ENCODE measurements at places on chromosomes 3 and 15.

- no peak for DNase-seq
Measured at GRCh38 chr15:48425051-48425450, 93.8 kb downstream of the DUT start.

GRCh38 chr3:158166223-158166622 is 56.3 kb downstream of the RSRC1 start:
- no peak for DNase-seq

DNA sequence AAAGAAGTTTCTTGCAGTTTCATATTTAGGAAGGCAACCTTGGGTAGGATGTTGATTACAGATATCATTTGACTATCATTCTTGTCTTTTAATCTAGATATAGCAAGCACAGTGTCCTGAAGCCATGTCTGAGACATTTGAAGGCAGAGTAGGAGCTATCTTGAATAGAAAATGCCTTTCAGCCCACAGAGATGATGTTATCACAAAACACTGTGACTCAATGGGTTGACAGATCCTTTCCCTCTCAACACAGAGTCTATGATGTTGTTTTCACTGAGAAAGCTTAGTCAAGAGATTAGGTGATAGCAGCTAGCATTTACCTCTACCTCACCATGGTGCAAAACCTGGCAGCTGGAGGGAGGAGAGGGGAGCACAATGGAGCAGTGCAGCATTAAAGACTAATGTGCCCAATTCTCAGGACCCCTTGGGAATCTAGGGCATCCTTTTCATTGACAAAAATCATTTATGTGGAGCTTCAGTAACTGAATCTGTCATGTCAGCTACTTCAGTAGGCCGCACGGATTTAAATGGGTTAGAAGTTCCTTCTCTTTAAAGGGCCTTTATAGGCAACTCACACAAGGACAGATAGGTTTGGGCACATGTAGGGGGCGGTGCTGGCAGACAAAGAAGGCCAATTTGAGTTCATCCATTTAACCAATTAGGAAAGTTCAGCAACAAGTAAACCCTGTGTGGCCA is 121.8 kb downstream of the AGBL1 start:
- no peak for DNase-seq

GRCh38 chr3:37163262-37164015 is 10.9 kb downstream of the LRRFIP2 start:
- peak; percentile 27 for DNase-seq

DNA sequence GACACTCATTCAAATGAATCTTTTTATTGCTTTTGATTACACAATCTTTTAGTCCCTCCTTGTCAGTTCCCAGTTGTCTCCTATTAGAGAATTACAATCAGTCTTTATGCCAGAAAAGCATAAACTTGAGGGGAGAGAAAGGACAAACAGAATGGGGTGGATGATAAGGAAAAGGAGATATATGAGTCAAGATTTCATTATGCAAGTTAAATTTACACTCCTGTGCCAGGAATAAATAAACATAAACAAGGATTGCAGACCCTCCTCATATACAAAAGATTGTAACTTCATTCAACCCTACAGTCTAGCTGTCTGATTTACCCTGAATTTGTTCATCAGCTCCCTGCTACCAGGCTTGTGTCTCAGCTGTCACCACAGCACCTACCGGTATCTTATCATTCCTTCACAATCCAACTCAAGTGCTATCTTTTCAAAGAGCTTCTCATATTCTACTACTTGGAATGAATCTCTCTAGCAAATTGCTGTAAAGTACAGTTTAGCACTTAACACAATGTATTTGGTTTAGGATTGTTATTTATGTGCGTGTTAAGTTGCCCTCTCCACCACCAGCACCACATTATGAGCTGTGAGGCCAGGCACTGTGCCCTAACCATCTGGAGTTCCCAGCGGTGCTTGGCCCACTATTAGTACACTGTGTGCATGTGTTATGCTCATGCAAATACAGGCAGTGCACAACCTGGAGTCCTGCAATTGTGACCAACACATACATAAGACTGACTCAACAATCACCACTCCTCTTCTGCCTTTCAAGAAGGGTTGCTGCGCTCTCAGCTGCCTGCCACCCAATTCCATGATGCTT is 504.1 kb downstream of the TBL1XR1 start:
- no peak for DNase-seq

GRCh38 chr3:195451373-195452015 is 8.7 kb upstream of the ACAP2 start:
- DNase-seq, result peak; percentile 56

- DNase-seq, result no peak
Measured at GRCh38 chr3:169448501-169448900, 215.0 kb downstream of the MECOM start.

DNA sequence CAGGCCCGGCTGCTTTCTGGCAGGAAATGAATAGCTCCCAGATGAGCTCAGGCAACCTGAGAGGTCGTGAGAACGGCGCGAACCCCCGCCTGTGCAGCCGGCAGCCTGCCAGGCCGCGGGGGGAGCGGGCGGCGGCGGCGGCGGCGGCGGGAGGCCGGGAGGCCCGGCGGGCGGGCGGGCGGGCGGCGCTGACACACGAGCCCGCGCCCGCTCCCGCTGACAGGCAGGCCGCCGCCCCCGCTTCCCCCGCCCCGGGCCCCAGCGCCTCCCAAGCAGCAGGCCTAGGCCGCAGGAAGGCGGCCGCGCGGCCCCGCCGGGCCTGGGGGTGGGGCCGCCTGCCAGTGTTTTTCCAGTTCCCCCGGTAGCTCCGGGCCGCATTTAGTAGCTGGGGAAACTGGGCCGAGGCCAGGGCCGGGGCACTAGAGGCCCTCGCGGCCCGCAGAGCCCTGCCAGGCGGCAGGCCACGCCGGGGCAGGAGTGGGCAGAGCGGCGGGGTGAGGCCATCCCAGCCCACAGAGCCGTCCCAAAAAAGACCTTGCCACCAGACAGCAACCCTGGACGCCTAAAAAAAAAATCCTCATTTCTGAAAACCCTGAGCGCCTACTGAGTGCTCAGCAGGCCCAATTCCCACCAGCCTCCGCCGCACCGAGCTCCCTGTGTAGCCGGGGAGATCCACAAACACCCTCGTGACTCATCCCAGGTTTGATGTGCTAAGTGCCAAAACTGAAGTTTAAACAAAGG is 5.6 kb downstream of the HES1 start:
- peak; percentile 92 for DNase-seq

- no peak for DNase-seq
Measured at GRCh38 chr3:114456742-114457141, 162.9 kb downstream of the TIGIT start.

GRCh38 chr15:64856429-64857145 is 14.9 kb downstream of the PLEKHO2 start:
- DNase-seq, result peak; percentile 64

GRCh38 chr3:152628496-152628895 is 206.4 kb upstream of the P2RY1 start:
- DNase-seq, result no peak

- no peak for DNase-seq
Measured at GRCh38 chr3:146715170-146715569, 110.0 kb upstream of the PLSCR5 start.

- DNase-seq, result no peak
Measured at GRCh38 chr3:188720636-188721035, 451.1 kb upstream of the TPRG1 start.

GRCh38 chr3:99542767-99543518 is 95.5 kb upstream of the COL8A1 start:
- DNase-seq, result no peak

GRCh38 chr3:110344897-110345767 is 726.5 kb upstream of the NECTIN3 start:
- DNase-seq, result no peak

- DNase-seq, result no peak
Measured at GRCh38 chr15:82140886-82141285, 95.1 kb upstream of the MEX3B start.

DNA sequence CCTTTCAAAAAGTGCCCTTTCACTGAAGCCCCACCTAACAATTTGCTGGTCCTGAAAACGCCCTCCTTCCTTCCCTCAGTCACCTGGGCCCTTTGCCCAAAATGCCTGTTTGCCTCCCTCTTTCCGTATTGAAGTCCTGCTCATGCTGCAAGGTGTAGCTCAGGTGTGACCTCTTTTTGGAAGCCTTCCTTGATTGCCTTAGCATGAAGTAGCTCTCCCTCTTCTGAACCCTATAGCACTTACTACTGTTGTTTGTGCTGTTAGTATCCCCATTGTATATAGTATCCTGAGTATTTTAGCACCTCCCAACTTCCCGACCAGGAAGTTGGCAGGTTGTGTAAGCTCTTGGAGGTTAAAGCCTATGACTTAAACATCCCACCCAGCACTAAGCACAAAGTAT is 1.7 kb downstream of the PLS1 start:
- DNase-seq, result no peak

GRCh38 chr15:95760508-95760907 is 570.0 kb upstream of the NR2F2 start:
- DNase-seq, result peak; percentile 81

- DNase-seq, result peak; percentile 47
Measured at GRCh38 chr3:45227946-45228345, 1.9 kb upstream of the TMEM158 start.

DNA sequence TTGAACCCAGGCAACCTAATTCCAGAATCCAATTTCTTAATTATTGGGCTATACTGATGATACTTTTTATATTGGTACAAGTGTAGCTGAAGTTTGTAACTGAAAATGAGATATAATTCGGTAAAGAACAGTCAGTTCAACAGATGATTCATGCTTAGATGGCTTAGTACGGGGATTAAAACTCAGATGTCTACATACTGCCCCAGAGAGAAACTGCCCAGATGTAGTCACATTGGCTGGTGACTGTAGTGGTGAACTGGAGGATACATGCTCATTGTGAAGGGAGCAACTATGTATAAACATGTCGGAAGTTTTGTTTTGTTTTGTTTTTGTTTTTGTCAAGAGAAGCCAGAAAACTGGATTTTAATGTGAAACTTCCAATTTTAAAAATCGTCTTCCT is 179.6 kb downstream of the ADAMTSL3 start:
- DNase-seq, result no peak

DNA sequence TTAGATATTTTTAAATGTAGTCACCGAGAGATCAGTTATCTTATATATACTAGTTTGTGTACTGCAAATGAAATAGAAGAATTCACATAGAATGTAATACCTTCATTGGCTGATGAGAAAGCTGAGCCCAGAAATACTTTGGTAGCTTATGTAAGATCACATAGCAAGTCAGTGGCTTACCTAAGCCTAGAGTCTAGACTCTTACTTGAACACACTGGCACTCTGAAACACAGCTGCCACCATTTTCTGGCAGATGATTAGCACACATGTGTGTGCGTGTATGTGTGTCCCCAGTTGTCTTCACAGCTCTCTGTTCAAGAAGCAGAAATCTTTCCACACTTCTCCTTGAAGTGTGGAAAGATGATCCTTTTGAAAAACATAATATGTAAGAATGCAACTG is 124.3 kb downstream of the NEO1 start:
- no peak for DNase-seq

DNA sequence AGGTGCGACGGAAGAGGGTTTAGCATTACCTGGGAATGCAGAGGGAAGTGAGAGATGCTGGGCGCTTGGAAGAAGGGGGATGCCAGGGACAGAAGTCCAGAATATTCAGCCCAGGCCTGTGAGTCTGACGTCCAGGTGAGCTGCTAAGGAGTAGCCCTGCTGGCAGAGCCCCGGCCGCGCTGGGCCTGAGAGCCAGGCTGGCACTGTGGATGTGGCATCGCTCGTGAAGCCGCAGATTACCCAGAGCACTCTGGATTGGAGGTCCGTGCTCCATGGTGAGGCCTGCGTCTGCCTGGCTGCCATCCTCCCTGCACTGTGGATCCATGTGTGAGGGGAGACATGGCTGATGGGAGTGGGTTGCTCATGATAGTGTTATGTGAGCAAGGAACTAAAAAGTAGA is 14.5 kb downstream of the MAN2A2 start:
- DNase-seq, result no peak

- DNase-seq, result no peak
Measured at GRCh38 chr3:136141291-136141785, 54.8 kb downstream of the MSL2 start.

All from neural progenitor cell (in vitro differentiated cells).